ENCODE measurements at places on chromosomes 3 and 15.

DNA sequence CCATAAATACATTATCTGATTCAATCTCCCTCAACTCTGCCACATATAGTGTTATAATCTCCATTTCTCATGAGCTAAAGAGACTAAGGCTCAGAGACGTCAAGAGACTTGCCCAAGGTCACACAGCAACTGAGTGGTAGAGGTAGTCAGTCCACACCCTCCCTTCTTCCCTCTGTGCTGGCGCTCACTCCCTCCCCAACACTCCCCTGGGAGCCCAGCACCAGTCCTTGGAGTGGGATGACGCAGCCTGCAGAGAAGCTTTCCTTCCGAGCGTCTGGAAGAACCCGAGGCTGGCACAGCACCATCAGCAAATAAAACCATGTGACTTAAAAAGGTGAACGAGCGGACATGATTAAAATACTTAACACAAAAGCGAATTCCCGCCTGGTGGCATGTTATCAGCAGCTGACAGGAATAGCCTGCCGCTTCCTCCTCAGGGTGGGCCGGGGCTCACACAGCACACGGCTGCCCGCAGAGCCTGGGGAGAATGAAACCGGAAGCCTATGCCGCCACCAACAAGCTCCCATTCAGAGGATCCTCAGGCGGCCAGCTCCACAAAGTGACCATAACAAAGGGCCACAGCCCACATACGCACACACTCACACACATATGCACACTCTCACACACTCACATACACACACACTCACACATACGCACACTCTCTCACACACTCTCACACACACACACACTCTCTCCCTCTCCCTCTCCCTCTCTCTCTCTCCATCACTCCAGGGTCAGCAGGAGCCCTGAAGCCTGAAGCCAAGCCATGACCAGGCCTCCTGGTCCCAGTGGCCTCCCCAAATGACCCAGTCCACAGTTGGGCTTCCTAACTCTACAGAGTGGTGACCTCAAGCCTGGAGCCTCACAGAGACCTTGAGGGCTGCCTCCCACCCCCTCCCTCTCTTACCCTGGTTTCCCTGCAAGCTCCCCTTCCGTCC, 120.5 kb downstream of the XXYLT1 start:
- DNase-seq = peak; percentile 56

DNA sequence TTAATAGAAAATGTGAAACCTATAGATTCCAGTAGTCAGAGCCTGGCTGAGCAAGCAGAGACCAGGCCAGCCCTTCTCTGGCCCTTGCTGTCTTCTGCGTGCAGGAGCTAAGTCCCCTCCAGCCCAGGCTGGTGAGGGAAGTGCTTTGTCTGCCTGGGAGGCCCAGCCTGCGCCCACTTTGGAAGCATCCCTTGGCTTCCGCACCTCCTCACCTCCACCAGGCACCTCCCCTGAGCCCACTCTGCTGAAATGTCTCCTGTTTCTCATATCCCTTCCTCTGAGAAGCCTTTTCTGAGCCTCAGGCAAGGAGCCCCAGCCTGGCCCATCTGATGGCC, 45.3 kb downstream of the ALDH1L1 start:
- no peak for DNase-seq

- no peak for DNase-seq
Measured at GRCh38 chr15:25242166-25242879, 196.5 kb downstream of the UBE3A start.

DNA sequence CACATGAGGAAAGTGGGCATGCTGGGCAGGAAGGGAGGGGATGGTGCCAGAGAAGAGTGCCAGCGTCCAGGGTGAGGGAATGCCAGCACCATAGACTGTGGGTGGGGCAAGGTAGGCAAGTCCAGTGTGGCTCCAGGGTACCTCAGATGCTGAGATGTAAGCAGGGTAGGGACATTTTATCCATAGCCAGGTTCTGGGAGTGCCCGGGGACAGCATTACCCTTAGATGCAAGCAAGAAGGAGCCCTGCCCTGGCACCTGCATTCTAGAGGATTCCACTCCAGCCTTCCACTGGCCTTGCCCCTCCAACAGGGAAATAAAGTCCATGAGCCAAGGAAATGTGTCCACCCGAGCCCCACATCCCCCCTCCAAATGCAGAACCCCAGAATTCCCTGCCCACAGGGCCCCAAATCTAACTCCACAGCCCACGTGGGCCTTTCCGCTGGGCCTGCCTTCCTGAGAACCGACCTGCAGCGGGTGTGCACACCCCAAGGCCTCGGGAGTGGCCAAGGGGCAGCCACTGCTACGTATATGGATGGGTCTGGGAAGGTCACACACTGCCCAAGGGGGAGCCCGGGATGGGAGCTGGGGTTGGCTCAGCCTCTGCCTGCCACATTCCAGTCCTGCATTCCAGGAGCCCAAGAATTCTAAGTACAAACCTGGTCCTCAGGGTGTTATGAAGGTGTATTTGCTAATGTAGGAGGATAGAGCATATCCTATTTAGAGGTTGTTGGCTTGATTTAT, 20.3 kb upstream of the CYP11A1 start:
- DNase-seq = no peak

DNA sequence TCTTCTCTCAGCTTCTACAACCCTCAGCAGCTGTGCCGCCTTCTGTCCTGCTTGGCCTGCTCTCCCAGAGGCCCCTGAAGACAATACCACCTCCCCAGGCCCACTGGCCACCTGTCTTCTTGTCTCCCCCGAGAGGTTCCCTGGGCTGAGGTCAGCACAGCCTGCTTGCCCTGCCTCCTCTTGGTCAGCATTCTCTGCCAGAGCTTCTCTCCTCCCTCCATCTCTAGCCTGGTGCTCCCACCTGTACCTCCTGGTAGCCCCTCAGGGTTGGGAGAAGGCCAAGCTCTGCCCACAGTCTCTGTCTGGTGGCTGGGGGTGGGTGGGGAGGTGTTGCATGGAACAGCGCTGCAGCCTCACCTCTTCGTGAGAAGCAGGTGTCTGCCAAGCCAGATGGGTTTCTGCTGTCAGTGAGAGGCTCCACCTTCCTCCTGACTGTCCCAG, 5.6 kb upstream of the ISLR start:
- no peak for DNase-seq

DNA sequence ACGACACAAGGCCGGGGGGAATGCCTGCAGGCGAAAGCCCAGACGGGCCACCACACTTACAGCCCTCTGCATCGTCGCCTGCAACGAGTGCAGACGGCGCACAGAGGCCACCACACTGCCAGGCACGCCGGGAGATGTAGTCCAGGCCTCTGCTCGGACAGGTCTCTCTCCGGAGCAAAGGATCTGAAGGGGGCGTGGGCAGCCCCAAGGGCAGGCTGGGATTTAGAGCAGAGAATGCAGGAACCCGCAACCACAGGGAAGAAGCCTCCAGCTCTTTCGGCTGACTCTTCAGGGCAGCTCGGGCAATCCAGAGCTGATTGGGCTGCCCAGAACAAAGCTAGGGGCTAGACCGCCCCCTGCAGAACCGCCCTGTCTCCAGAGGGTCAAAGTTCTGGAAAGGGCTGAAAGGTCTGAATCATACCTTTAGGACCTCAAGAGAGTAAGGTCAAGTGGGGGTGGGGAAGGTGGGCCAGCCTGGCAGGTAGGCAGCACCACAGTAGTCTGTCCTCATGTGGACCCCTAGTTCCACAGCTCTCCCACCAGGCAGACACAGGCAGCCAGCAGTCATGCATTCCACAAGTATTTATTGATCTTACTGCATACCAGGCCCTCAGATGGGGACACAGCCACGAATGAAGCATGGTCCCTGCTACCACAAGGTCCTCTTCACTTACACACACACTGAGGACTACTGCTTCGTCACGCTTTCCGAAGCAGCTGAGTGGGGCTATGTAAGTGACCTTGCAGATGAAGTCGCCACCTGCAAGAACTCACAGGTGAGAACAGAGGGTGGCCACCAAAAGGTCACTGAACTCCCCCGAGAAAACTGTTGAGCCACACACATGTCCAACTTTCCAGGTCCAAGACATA, at the start of gene AMT:
AMT (minus strand) TSS at position 95 of the 870 bp plus-strand sequence; CDS start at position 72, 23 bp downstream.
- peak; percentile 72 for DNase-seq

DNA sequence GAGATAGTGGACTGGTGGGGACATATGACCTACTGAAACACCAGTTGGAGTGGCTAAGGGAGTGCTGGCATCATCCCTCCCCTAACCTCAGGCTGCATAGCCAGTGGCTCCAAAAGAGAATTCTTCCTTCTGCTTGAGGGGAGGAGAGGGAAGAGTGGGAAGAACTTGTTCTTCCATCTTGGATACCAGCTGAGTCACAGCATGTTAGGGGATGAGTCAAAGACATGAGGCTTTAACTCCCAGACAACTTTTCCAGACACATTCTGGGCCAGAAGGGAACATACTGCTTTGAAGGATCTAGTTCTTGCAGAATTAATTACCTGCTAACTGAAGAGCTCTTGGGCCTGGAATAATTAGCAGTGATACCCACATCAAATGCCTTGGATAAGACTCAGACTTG, 36.8 kb upstream of the PEX5L start:
- DNase-seq = no peak

GRCh38 chr3:8657804-8658305, 13.3 kb upstream of the SSUH2 start:
- DNase-seq = no peak

GRCh38 chr3:196142202-196142956, 60.5 kb upstream of the TFRC start:
- DNase-seq = peak; percentile 52

DNA sequence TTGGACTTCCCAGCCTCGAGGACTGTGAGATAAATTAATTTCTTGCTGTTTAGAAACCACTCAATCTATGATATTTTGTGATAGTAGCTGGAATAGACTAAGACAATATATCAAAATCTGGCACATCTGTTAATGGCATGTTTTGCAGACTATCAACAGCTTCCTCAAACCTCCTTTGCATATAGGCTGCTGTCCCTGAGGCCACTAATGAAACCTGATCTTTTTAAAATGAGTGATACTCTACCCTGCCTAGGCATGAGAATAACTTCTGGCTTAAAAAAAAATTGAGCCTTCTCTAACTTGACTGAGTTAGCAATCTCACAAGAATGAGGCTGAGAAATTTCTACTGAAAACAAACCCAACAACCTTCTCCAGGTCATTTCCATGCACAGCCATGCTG, 176.0 kb upstream of the CRBN start:
- peak; percentile 2 for DNase-seq

DNA sequence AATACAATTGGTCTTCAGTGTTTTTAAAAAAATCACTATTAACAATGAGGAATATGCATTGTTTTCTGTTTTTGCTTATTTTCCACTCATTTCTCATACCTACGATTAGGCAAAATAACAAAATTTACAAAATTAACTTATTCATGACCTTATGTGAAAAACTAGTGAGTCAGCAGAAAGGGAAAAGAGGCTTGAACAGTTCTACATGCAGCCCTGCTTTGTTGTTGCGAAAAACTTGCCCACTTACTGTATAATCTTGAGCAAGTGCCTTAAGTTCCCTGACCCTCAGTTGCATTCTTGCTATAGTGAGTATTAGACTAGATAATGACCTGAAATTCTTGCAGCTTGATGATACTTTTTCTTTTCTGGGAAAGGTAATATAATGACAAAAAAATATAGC, 551.1 kb upstream of the BCHE start:
- no peak for DNase-seq

GRCh38 chr3:190059242-190059590, 61.5 kb downstream of the P3H2 start:
- peak; percentile 77 for DNase-seq

- DNase-seq = no peak
Measured at GRCh38 chr3:9474482-9474881, 77.1 kb downstream of the SETD5 start.

DNA sequence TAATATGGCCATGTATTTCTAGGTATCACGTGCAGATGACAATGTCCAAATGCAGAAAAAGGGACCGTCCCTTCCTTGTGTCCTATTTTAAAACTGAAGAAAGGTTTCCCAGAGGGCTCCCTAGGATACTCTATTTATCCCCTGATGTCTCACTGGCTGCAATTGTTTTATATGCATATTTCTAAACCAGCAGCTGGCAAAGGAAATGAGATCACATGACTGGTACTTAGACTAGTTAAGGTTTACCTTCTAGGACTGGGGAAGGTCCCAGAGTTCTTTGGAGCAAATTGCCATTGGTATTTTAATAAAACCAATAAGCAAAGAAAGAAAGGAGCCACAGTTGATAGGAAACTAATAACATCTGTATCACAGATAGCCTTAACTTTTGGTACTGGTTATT, 29.5 kb downstream of the GTF2E1 start:
- DNase-seq = no peak

- DNase-seq = no peak
Measured at GRCh38 chr3:108818404-108818803, 4.2 kb upstream of the TRAT1 start.

DNA sequence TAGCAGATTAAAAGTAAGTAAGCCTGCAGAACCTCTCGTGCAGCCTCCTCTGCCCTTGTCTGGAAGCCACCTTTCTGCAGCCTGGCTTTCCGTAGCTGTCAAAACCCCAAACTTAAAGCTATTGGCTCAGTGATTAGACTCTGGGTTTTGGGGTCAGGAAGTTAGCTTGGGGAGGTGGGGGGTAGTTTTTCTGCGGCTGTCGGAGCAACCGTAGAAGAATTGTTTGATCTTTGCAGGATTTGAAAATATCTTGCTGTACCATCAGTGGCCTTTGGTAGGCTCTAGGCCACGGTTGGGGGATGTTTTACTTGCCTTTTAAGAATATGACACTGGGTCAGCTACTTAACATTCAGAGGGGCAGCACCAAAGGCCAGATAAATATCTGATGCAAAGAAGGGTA, 88.4 kb upstream of the RASGRP1 start:
- DNase-seq = no peak

DNA sequence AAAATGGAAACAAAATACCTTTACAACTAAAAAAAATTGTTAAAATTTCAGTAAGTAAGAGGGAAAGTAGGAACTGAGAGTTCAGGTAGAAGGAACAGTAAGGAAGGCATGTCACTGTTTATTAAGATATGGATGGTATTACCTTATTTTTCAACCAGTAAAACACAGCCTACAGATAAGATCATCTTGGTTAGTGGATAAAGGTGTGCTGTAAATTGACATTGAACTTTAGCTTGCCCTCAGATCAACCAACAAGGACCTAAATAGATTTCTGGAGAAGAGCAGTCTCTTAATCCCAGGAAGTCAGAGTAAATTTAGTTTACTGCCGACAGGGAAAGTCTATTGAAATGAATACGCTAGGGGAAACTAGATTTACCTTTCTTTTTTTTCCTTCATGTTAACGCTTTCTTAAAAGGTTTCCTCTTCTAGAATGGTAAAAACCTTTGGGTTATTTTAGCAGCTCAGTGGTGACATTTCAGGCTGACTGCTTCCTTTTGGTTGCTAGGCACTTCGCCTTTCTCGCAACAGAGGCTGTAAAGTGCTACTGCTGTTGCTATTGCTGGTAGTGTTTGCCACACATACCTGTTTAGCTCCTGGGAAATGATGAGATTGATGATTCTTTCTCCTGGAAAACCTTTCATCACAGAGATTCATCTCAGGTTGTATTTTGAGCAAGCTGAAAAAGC, 12.9 kb downstream of the DZIP3 start:
- peak; percentile 20 for DNase-seq

DNA sequence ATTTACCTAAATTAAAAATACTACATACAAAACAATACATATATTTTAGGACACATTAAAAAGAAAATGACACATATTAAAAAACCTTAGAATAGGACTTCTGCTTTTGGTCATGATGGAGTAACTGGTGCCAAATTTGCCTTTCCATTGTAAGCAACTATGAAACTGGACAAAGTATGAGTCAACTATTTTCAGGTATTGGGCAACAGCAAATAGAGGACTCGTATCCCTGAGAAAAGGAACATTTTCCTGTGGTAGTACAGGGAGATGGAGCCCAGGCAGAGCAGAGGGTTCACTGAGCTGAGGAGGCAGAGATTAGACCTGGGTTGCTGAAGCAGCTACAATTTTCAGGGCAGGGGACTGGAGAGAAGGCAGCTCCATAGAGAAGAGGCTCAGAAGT, 14.7 kb downstream of the CCR1 start:
- DNase-seq = no peak

Measured in tongue (tissue), 3 donors.